ENCODE measurements at places on chromosomes 3 and 15. TPM values are rescaled to one million over a fixed set of nuclear protein-coding genes. Genes with fewer than 3 reads are reported as not detected.

The GPR87 gene
- total RNA-seq, result 0.51 TPM

The SEMA5B gene
- total RNA-seq, result not detected

The ARL13B gene
- 4.6 TPM for total RNA-seq

The DLG1 gene
- total RNA-seq, result 82.0 TPM

The NDN gene
- 56.5 TPM for total RNA-seq

The CATSPER2 gene
- 0.33 TPM for total RNA-seq

The KNG1 gene
- not detected for total RNA-seq

The ITIH3 gene
- total RNA-seq, result 0.38 TPM

The EFHB gene
- total RNA-seq, result 2.7 TPM

The GP5 gene
- total RNA-seq, result under 0.01 TPM

The CHRFAM7A gene
- 3.0 TPM for total RNA-seq

The FSTL1 gene
- 223 TPM for total RNA-seq

The DTX3L gene
- 15.6 TPM for total RNA-seq

The LDHAL6B gene
- total RNA-seq, result not detected

The ARGFX gene
- total RNA-seq, result not detected

The AMIGO3 gene
- total RNA-seq, result 1.4 TPM

The SLC35G2 gene
- total RNA-seq, result 5.2 TPM

The SLC4A7 gene
- 20.4 TPM for total RNA-seq

The NEIL1 gene
- total RNA-seq, result 3.1 TPM

The TRPM1 gene
- not detected for total RNA-seq

The MNS1 gene
- 1.5 TPM for total RNA-seq

The ARHGEF3 gene
- 11.9 TPM for total RNA-seq

The GOLIM4 gene
- total RNA-seq, result 30.0 TPM

The ACOX2 gene
- 2.0 TPM for total RNA-seq

The CGNL1 gene
- 45.4 TPM for total RNA-seq

The P2RY12 gene
- not detected for total RNA-seq

The SMC4 gene
- 97.6 TPM for total RNA-seq

The UBA5 gene
- 35.2 TPM for total RNA-seq

The PAQR9 gene
- total RNA-seq, result not detected

The ARNT2 gene
- 17.0 TPM for total RNA-seq

The ROPN1 gene
- total RNA-seq, result not detected

The COMMD2 gene
- total RNA-seq, result 21.4 TPM

The MUC4 gene
- 0.25 TPM for total RNA-seq

The SEMA6D gene
- total RNA-seq, result 0.49 TPM

The TGM5 gene
- not detected for total RNA-seq

The KBTBD8 gene
- 0.38 TPM for total RNA-seq

The ARPP21 gene
- 0.49 TPM for total RNA-seq

The GRK7 gene
- total RNA-seq, result not detected

The ARPIN gene
- 9.0 TPM for total RNA-seq

The GOLGA8S gene
- total RNA-seq, result not detected

The PGBD4 gene
- 1.0 TPM for total RNA-seq

The TRANK1 gene
- total RNA-seq, result 9.6 TPM

The C3orf62 gene
- 0.76 TPM for total RNA-seq

The CCR9 gene
- total RNA-seq, result not detected

The PLA2G4B gene
- not detected for total RNA-seq

The CILP gene
- not detected for total RNA-seq

The SLC22A13 gene
- 0.16 TPM for total RNA-seq

Data from mesangial cell (primary cell).